ENCODE measurements at places on chromosomes 2 and 18.

DNA sequence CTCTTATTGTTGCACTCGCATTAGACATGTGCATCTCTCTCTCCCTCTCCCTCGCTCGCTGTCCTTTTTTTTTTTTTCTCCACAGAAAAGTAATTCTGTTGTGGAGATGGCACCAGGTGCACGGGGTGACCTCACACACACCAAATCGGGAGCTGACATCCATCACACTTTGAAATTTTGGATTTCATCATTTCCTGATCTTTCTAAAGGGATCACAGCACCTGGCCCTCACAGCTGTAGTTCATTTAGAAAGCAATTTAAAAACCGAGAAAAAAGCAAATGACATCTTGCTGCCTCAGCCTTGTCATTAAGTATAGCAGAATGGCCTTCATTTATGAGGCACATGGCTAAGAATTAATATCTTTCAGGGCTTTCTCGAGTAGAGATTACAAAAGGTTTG, 717.2 kb downstream of the RNF144A start:
- DNase-seq, result no peak

DNA sequence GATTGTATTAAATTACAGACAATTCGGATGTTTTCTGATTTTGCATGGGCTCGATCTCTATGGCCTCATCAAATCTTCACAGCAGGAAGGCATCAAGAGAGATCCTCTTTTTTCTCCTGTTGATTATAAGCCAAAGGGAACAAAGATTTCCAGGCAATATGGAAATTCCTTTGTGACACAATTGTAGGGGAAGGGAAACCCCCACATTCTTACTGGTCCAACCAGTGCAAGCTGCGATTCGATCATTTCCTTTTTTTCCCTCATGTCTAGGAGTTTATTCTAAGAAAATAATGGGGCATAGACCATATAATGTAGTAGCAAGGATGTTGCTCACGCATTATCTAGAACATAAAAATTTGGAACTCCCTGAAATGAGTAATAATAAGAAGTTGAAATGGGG, 87.7 kb downstream of the LYPD6 start:
- no peak for DNase-seq

DNA sequence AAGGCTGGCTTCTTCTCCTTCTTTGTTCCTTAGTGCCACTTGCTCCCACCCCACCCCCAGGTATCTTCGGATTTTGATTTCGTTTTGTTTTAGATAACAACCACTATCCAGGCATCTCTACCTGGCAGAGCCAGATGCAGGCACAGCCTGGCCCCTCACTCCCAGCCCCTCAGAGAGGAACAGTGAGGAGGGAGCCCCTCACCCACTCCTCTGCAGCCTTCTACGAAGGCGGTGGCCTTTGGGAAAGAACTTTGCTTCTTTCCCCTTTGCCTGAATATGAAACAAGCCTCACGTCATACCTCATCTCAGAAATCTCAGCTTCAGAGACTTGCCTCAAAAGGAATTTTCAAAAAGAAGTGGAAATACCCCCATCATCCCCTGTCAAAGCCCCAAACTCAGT, 6.3 kb upstream of the CYP26B1 start:
- DNase-seq, result no peak

GRCh38 chr2:33617401-33617800, 18.3 kb upstream of the FAM98A start:
- DNase-seq, result no peak

GRCh38 chr18:48226401-48226800, 182.8 kb downstream of the ZBTB7C start:
- DNase-seq, result no peak

DNA sequence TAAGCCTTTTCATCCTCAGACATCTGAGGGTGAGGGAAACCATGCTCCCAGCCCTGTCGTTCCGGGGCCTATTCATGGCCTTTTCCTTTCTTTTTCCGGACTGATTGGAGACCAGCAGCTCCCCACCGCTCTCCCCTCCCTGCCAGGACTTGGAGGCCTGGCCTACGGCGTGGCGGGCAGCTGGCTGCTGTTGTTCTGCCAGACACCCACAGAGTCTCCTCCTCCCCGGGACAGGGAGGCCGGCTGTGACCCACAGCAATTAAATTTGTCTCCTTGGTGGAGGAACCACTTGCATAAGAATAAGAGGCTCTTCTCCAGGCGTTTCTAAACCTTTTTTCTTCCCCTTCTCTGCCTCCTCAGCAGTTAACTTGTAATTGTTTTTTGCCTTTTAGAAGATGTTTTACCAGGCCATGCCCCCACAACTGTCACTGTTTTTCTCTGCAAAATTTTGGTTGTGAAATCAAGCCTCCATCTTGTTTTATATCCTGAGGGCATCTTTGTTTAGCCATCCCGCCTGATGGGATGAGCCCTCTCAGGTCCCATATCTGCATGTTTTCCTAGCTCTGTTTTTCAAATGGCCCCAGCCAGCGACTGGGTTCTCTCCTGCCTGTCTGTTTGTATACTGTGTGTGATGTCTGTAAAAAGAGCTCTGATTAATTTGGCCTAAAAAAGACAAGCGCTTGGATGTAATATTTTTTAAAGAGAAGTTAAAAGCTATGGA, 1060.0 kb upstream of the DDX18 start:
- DNase-seq, result peak; percentile 28

DNA sequence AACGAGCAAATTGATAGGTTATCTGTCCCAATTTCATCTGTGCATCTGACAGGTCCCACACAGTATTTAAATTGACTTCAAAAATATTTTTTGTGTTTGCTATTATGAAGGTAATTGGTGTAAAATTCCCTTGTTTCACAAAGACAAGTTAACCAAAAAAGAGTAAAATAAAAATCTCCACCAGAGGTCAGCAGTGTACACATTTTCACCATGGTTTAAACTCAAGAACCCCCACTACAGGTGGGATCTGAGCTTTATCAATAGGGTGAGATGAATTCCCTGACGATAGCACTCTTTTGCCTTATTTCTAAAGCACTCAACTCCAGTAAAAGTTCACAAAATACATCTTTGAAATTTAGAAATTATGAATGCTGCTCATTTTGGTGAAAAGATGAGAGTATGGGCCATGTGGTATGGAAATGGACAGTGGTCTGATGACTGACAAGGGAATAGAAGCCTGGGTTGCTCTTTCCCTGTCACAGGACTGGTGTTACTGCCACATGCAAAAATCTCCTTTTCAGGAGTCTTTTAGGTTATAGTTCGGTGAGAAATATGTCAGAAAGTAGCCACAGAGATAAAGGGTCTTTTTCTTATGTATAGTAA, 68.0 kb downstream of the SERPINB8 start:
- DNase-seq, result no peak

DNA sequence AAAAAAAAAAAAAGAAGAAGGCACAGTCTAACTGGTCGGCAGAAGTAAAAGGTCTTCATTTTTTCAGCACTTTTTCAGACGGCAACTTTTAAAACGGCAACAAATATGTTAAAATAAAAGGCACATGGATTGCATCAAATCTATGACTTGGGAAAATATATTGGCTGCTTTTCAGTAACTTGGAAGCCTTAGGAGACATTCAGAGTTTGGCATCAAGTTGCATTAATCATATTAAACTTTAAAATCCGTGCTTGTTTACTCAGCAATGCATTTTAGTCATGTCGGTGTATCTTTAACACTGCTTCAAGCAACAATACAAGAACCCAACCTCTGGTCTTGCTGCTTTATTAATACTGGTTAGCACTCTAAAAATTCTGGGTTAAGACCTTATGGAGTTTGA, 111.1 kb downstream of the MEP1B start:
- no peak for DNase-seq

GRCh38 chr2:10378189-10378588, 69.9 kb downstream of the ODC1 start:
- no peak for DNase-seq

- DNase-seq, result no peak
These were observed 48.2 kb downstream of the ARL4C start for GRCh38 chr2:234448506-234449184.

GRCh38 chr2:36369716-36370115, 14.1 kb downstream of the CRIM1 start:
- DNase-seq, result no peak

DNA sequence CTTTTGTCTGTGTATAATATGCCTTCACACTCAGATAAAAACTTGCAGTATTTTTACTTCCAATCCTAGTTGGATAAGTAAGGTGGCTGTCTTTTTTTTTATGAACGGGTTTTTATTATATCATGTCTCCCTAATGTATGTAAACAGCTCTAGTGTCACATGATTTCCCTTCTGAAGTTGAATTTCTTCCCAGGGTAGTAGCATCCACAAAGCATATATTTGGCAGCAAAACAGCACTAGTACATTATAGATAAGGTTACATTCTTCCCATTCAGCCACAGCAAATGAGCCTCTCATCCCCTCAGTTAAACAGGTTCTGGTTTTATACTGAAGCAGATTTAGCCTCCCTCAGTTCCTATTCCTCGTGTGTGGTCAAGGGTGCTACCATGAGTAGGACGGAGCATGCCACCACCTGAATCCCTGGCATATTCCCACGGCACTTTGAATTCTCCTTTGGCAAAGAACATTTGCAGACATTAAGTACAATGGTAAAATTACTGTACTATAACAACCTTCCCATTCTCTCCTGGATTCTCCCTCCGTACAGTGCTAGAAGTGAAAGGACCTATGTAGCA, 15.4 kb upstream of the DTNA start:
- DNase-seq, result no peak

GRCh38 chr18:50796495-50796894, 23.3 kb downstream of the MRO start:
- DNase-seq, result no peak

GRCh38 chr2:73259704-73260337, 24.5 kb downstream of the FBXO41 start:
- no peak for DNase-seq

- DNase-seq, result no peak
These were observed 60.8 kb downstream of the MFSD6 start for GRCh38 chr2:190468814-190469569.

GRCh38 chr2:28413899-28414295, 21.2 kb downstream of the FOSL2 start:
- DNase-seq, result no peak

DNA sequence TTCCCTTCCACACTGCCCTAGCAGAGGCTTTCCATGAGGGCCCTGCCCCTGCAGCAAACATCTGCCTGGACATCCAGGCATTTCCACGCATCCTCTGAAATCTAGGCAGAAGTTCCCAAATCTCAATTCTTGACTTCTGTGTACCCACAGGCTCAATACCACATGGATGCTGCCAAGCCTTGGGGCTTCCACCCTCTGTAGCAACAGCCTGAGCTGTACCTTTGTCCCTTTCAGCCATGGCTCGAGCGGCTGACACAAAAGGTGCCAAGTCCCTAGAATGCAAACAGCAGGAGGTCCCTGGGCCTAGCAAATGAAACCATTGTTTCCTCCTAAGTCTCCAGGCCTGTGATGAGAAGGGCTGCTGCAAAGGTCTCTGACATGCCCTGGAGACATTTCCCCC, 744.5 kb upstream of the LINC00305 start:
- DNase-seq, result no peak

DNA sequence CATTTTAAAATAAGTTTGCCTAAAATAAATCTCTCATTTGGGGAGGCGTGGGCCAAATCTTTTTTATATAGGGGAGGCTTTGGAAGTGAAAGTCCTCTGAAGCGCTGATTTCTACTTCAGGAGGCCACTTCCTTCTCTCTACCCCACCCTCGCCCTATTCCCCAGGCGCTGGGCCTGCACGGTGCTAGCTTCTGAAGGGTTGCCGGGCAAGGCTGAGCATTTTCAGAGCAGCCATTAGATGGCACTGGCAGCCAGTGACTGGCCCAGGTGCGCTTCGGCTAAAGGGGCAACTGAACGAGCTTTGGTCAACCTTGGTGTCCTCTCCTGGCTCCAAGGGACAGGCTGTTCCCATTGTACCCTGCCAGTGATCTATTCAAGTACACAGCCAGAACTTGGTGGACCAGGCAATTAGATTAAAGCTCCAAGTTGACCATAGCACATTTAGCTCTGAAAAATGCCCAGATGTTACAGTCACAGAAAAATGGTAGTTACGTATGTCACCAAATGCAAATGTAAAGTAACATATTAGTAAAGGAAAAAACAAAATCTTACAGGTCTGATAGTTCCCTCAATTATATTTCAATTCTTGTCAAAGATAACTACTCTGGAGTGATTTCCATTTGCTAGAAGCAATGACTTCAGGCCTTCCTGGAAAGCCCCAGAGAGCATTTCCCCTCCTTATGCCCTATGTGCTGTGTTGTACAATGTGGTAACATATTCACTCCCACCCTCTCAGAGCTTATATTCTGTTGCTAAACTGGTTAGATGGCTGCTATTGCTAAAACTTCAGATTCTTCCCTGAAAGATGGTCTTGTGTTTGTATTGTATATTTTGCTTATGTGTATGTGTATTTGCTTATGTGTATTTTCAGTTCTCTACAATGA, 2.1 kb downstream of the POMC start:
- no peak for DNase-seq

- DNase-seq, result no peak
These were observed 50.5 kb downstream of the DYSF start for GRCh38 chr2:71503837-71504236.

- DNase-seq, result no peak
These were observed 95.1 kb downstream of the CRIM1 start for GRCh38 chr2:36450466-36451196.

GRCh38 chr18:36124841-36125240, 4.3 kb downstream of the SLC39A6 start:
- no peak for DNase-seq

DNA sequence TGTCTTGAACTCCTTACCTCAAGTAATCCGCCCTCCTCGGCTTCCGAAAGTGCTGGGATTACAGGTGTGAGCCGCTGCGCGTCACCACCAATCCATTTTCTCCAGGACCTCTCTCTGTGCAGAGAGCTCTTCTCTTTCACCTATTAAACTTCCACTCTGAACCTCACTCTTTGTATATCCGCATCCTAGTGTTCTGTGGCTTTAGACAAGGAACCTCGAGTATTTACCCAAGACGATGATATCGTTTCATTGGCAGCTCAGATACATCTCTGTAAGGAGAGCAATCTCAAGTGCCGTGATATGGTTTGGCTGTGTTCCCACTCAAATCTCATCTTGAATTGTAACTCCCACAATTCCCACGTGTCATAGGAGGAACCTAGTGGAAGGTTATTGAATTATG, 15.1 kb upstream of the WDR33 start:
- no peak for DNase-seq

DNA sequence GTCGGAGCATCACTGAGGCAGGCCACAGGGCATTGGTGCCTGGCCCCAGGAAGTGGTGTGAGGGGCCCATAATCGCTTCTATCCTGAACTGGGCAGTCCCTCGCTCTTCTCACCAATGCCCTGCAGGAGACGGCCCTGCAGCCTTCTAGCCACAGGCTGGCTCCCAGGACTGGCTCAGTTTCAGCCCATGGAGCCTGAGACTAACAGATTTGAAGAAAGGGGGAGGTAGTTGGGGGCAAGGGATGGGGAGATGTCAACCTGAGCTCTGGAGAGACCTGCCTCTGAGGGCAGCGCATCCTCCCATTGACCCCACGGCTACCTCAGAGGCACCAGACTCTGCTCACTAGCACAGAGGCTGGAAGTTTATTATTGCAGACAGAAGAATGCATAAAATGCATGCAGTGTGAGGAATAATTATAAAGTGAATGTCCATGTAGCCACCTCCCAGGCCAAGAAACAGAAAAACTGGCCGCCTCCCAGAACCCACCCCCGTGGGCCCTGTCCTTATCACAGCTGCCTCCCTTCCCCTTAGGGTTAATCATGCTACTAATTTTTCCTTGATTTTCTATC, 1.4 kb downstream of the TOGARAM2 start:
- no peak for DNase-seq
